ENCODE measurements at places on chromosomes 7 and 10.

GRCh38 chr10:126849646-126850045 is 55.6 kb upstream of the DOCK1 start:
- no peak for DNase-seq

- no peak for DNase-seq
Observed at GRCh38 chr7:151776876-151777494, 99.9 kb downstream of the PRKAG2 start.

GRCh38 chr10:28986856-28987255 is 302.0 kb upstream of the LYZL1 start:
- DNase-seq, result no peak

DNA sequence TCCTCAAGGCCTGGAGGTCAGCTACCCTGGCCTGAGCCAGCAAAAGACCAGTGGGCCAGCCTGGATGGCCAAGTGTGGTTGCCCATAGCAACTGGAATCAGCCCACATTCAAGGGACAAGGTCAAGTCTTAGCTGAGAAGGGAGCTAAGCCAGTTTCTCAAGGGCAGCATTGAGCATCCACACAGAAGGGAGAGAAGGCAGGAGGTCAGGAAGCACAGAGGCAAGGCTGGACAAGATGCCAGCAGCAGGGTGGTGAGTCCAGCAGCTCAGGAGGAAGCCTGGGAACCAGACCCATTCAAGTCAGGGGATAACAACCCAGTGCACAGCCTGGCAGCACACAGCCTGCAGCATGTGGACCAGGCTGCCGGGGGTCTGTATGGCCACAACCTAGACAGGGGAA is 54.0 kb upstream of the ZMIZ1 start:
- DNase-seq, result no peak

- DNase-seq, result no peak
Observed at GRCh38 chr7:51482976-51483375, 166.4 kb upstream of the COBL start.

GRCh38 chr7:92720604-92721350 is 115.6 kb downstream of the CDK6 start:
- DNase-seq, result no peak

DNA sequence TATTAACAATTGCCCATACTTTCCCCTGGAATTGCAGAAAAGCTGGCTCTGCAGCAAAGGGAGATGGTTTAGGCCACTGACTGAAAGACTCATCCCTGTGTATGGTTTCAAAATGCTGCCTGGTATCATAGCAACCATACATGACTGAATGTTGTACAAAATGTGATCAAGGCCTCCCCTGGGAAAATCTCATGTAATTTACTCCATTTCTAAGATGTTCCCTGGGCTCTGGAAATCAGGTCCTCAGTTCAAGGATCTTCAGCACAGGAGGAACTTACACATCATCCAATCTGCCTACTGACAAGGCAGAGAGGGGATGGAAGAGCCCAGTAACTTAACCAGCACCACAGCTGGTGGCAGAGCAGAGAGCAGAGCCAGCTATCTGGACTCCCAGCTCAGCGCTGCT is 111.8 kb downstream of the JAZF1 start:
- no peak for DNase-seq

DNA sequence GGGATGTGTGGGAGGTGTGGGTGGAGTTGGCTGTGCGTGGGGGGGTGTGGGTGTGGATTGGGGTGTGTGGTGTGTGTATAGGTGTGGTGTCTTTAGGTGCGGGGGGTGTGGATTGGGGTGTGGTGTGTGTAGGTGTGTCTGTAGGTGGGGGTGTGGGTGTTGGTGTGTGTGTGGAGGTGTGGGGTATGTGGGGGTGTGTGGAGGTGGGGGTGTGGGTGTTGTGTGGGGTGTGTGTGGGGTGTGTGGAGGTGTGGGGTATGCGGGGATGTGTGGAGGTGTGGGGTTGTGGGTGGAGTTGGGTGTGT is 33.9 kb downstream of the SPDYE17 start:
- peak; percentile 40 for DNase-seq

GRCh38 chr10:59872892-59873463 is 33.4 kb downstream of the CCDC6 start:
- DNase-seq, result no peak

DNA sequence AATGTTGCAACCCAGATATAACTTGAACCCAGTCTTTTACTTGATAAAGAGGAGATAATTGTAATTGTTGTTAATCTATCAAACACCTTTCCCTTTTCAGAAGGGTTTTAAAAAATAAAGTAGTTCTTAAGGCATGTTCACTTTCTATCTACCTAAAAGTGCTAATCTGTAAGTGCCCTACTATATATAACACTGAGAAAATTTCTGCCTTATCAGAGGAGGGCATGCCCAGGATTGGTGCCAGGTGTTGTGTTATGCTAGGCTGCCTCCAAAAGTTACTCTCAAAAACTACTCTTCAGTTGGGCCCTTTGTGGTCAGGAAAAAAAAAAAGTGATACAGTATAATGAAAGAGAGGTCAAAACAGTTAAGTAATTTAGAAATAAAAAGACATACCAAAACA is 36.3 kb downstream of the SMNDC1 start:
- DNase-seq, result no peak

DNA sequence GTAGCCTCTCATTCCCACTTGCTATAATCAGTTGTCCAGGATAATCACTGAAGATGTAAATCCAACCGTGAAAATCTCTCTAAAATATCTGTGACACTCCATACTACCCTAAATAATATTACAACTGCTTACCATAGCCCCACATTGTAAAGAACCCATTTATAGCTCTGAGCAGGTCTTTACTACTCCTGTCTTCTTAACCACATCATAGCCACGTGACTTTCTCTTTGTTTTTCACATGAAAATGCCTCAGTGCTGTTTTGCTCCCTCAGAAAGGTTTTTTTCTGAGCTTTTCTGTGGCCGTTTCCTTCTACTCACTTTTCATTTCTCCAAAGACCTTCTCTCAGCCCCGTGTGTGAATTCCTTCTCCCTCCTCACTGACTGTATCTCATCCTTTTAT is 662.2 kb upstream of the ADARB2 start:
- no peak for DNase-seq

GRCh38 chr10:67250686-67251085 is 324.9 kb downstream of the LRRTM3 start:
- DNase-seq, result no peak

DNA sequence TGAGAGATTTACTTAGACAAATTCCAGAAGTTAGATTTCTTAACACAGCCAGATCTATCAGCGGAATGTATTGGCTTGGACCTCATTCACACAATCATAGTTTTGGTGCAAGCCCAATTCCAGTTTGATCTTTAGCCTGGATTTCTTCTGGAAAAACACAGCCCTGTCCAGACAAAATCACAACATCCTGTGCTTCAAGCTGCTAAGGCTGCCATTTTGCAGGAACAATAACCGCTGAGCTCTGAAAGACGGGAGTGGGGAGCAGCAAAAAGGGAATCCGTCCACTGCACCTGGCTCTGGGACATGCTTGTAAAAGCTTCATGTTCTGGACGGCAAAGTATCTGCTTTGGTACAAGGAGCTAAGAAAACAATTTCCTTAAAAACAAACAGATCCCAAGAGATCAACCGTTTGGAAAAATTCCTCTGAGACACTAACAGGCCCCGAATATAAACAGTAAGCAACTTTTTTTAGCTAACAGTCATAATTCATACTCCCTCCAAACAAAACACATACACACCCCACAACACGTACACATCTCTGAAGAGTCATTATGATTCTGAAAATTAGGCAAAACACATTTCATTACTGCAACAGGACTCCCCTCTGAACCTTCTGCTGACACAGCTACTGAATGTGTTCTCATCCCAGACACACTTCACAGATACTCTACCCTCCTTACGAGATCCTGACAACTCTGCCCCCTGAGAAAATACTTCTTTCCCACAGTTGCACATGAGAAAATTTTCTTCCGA is 32.4 kb downstream of the ITIH5 start:
- no peak for DNase-seq

DNA sequence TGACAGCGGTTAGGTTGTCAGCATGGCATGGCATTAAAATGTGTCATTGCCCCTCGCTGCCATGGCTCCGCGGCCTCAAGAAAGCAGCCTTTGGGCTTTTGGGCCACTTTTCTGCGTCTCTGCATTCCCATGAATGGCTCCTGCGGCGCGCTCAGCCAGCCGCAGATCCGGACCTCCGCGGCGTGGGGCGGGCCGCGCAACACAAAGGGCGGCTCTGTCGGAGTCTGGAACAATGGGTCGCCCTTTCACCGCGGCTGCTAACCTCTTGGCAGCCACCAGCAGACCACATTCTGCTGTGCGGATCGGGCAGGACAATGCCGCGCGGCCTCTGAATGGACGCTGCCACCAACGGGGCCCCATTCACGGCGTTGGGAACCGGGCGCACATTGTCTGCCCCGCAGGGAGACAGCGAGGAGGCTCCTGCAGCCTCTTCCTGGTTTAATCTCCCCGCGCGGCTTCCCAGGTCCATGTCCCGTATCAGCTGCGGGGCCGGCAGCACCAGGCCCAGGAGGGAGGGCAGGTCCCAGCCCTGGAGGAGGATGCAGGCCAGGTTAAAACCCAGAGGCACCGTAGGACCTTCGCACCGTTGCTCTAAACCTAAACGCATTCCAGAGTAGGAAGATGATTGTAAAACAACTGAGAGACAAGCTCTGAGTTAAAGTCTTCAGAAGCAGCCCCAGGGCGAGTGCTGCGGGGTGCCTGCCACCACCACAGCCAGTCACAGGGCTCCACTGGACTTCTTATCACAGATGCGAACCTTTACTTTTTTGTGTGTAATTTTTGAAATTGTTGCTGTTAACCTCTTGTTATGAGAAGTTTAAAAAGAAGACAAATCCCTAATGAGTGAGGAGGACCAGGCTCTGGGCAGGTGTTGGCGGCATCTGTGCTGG is 71.6 kb downstream of the NKX6-2 start:
- DNase-seq, result peak; percentile 64

- no peak for DNase-seq
Observed at GRCh38 chr10:3139216-3139910, 33.2 kb downstream of the PITRM1 start.

DNA sequence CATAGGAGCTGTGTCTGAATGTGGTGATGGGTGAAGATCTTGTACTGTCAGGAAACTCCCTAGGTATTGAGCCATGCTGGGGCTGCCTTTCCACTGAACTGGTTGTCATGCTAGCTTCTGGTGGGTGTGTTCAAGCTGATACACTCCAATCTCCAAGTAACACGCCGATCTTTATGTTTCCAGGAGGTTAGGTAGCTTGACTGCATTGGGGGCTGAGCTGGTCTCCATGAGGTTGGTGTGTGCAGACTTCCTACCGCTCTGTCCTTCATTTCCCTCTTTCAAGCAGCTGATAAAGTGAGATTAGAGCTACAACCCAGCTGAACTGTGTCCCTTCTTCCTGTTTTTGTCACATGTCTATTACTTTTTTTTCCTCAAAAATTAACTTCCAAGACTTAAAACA is 265.5 kb downstream of the ANKRD30A start:
- no peak for DNase-seq
